Activated effector memory CD4-positive, alpha-beta T cell treated with anti-CD3 and anti-CD28 coated beads, Interleukin-2, amount 50 U/mL, for 16 hours (primary cell): ENCODE measurements at places on chromosomes 11 and 22.
A peak's percentile ranks its signal among the peaks of the same experiment; 100 is the strongest.

- no peak for DNase-seq
These were observed 77.3 kb upstream of the ARFGAP3 start for GRCh38 chr22:42934338-42934737.

DNA sequence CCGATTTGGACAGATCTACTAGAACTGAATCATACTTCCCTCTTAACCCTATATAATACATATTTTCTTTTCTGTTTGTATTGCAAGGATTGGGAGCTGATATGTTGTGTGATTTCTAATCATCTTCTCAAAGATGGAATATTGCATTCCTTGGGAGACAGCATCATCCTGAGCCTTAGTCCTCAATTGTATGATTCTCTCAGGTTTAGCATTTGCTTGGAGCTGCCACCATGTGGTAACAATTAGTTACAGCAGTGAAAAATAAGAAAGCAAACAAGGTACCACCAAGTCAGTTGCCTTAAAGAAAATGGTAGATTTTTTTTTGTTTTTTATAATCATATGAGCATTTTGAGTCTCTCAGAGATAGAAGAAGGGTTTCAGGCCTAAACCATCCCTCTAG, 11.9 kb downstream of the SNX19 start:
- no peak for DNase-seq

DNA sequence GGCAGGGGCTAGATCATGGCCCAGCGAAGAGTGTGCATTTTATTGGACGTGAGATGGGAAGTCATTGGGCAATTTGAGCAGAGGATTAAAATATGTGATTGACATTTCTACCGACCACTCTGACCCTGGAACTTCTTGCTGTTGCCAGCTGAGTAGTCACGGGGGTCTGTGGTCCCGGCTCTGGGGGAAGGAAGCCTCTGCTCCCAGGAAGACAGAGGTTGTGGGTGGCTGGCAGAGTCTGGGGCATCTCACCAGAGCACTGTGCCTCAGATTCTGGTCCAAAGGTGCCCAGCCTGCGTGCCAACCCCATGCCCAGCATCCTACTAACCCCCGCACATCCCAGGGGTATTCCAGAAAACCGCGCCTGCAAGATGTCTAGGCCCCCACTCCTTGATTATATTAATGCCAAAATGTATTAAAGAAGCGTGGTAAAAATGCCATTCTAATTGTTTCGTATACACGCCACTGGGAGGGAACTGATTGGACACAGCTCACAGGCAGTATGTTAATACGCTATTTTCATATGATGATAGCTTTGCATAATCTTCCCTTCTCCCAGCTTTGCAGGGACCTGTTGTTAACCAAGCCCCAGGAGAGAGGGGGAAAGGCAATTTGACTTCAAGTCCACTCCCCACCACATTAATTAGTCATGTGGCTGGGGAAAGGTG, 25.3 kb upstream of the LMO1 start:
- DNase-seq, result no peak

DNA sequence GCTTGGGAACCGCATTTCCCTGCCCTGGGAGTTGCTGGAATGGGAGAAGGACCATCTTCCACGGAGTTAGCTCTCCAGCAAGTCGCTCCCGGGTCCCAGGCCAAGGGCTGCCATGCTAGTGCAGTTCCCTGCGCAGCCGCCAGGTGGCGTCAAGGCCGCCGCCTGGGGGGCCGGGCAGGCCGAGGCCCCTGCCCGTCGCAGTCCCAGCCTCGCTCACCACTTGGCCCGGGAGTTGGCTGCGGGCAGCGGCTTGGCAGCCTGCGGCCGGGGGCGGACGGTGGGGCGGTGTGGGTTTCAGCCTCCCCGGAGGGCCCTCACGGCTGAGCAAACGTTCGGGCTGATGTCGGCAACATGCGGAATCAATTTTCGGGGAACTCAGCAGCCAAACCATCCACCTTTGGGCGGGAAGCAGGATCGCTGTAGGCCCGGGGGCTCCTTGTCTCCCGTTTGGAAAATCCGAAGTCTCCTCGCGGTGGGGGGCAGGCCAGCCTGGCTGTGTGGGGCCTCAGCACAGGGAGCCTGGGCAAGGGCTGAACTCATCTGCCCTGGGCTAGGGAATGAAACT, 415.1 kb downstream of the SOX6 start:
- DNase-seq, result peak; percentile 66

DNA sequence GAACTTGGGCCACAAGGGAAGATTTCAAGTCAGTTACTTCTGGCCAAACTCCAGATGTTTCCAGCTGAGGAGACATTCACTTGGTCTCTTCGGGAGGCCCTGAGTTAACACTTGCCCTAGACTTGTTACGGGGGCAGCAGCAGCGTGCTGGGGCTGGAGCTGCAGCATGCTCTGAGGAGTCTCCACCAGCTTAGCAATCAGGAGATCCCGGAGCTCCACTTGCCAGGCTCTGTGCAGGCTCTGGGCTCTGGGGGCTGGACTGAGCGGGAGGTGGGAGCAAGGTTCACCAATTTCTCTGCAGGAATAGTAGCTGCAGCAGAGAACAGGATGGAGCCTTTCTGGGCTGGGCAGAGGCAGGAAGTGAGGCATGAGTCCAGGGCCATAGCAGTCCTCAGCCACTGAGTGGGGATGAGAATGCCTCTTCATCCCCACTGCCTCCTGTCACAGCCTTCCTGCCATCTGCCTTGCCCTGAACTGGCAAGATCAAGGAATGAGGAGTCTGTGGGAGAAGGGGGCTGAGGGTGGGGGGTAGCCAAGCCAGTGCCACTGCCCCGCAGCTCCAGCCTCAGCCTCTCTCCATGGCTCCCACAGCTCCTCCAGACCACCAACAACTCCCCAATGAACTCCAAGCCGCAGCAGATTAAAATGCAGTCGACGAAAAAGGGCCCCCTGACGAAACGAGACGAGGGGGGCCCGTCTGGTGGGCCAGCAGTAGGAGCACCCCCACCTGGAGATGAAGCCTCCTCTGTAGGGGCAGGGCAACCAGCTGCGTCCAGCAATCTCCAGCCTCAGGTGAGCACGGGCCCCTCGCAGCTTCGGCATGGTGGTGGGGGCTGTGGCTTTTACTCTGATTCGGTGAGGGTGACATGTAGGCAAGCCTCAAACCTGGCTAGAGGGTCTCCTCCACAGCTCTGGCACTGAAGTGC, 23.4 kb downstream of the GTPBP1 start:
- DNase-seq, result no peak

DNA sequence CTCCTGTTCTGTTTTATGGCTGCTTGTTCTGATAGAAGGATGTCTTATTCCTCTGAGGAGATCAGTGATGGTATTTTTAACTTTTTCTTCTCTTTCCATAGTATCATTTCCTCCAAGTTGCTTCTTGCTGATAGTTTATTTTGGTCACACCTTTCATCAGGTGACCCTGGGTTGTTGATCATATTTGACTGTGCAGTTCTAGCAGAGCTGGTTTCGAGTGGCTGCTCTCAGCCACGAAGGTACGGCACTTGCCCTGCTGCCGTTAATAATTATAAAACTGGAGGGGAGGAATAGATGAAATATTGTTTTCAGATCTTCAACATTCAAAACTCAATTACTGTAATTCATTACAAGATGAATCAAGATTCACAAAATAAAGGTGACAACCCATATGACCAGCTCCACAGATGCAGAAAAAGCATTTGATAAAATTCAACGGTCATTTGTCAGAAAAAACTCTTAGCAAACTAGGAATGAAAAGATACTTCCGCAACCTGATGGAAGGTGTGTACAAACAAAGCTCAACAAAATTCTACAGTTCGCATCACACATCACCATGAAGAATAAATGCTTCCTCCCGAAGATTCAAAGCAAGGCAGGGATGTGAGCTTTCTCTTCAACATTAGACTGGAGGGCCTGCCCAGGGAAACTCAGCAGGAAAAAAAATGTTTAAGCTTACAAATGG, 59.2 kb upstream of the RTL6 start:
- no peak for DNase-seq

GRCh38 chr11:34864424-34864823, 51.8 kb downstream of the APIP start:
- DNase-seq, result no peak

GRCh38 chr22:38164551-38164918, 17.1 kb downstream of the PLA2G6 start:
- DNase-seq, result no peak

DNA sequence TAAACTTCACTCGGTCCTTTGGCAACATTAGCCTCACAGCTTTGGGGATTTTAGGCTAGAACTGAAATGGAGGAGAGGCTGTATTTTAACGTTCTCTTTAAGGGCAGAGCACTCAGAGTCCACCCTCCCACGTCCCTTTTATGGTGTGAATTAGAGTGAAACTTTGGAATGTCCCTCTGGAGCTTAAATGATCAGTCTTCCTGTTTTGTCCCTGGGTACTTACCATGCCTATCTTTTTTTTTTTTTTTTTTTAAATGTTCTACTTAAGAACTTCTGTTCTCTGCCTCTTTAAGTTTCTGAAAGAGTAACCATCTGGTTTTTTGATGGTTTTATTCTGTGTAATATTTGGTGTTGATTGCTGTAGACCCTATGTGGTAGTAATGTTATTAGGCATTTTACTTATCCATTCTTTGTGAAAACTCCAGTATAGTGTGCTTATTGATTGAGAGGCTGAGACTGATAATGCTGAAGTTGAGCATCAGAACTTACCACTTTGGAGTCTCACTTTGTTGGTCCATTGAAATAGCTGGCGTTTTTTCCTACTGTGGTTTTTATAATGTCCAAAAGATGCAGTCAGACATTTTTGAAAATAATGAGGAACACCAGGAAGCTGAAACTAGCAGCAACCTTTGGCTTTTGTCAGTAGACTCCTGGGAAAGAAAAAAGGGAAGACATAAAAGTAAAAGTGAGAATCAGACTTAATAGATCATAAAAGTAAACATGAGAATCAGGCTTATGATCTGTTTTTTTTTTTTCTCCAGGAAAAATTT, 11.6 kb downstream of the UVRAG start:
- no peak for DNase-seq

- DNase-seq, result no peak
These were observed 60.6 kb upstream of the AMPD3 start for GRCh38 chr11:10394229-10395101.

- DNase-seq, result no peak
These were observed 388.9 kb upstream of the ANO3 start for GRCh38 chr11:25943031-25943430.

- no peak for DNase-seq
These were observed 666.6 kb downstream of the LUZP2 start for GRCh38 chr11:25163421-25163820.

DNA sequence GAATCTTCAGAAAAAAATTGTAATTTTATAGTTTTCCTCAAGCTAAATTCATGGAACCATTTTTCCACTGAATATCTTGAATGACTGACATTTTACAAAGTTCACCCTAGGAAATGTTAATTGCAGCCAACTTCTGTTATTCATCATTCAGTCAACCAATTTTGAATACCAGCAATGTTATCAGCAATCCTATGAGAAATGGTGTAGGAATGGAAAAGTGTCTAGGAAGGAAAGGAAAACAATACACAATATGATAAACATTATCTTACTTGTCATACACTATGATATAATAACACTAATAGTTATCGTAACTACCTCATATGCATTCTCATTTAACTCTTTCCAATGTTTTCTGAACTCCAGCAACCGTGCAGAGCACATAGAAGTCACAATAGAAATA, 790.5 kb upstream of the LRRC4C start:
- DNase-seq, result no peak

GRCh38 chr22:49721211-49721763, 106.4 kb downstream of the BRD1 start:
- peak; percentile 51 for DNase-seq

GRCh38 chr11:28504555-28505110, 396.4 kb downstream of the METTL15 start:
- no peak for DNase-seq
